Skin of body (tissue), 3 donors: ENCODE measurements at places on chromosomes 16 and 17. TPM values are rescaled to one million over a fixed set of nuclear protein-coding genes. Genes with fewer than 3 reads are reported as not detected.

The CD79B gene
- 2.2 TPM for total RNA-seq

- DNase-seq = no peak
These were observed 55.0 kb upstream of the ATP2A3 start for GRCh38 chr17:4019275-4019674.

The LIMD2 gene
- 9.5 TPM for total RNA-seq

The MYH1 gene
- 3.2 TPM for total RNA-seq

DNA sequence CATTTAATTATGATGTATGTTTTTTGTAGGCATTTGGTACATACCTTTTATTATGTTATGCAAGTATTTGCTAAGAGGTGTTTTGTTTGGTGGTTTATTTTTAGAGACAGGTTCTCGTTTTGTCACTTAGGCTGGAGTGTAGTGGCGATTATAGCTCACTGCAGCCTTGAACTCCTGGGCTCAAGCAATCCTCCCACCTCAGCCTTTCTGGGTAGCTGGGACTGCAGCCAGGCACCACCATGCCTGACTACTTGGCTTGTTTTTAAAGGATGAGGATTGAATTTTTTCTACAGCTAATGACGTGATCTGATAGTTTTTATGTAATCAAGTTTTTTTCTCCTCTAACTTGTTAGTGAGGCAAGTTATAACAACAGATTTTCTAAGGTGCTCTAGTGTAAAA is 199.6 kb downstream of the SPECC1 start:
- DNase-seq = no peak

DNA sequence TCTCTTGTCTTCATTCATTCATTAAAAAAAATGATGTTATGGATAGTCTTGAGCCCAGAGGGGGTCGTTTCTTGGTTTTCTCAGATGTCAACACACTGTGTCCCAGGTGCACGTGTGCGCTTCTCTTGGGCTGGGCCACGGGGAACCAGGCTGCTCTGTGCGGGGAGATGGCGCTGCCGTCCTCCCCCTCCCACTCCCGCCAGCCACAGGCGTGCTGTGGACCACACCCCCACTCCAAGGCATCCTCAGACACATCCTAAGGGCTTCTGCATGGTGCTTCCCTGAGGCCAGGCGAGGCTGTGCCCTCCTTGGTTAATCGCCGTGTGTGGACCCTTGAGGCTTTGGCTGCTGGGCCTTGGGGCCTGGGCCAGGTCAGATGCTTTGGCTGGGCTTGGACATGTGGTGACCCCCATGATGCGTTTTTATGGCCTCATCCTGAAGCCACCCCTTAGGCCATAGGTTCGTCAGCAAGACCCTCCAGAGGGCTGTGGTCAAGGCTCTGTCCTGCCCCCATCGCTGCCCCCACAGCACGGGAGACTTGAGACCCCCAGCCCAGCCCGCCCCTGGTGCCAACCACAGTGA is 245.7 kb upstream of the CIBAR2 start:
- DNase-seq = no peak

The CYBC1 gene
- total RNA-seq = 24.8 TPM

The PRSS53 gene
- 1.5 TPM for total RNA-seq

DNA sequence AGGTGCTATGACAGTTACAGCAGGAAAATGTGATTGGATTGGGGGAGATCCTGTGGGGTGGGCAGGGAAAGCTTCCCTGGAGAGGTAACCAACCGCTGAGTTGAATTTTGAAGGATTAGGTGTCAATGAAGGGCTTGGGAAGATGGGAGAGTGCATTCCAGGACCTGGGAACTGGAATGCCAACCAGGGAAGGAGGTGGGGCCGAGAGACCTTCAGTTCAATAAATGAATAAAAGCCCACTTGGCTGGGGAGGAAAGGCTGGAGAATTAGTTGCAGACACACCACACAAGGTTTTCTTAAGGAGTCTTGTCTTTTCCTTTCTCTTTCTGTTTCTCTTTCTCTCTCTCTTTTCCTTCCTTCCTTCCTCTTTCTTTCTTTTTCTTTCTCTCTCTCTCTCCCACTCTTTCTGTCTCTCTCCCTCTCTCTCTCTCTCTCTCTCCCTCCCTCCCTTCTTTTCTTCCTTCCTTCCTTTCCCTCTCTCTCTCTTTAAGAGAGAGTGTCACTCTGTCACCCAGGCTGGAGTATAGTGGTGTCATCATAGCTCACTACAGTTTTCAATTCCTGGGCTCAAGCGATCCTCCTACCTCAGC is 3.3 kb downstream of the USP43 start:
- no peak for DNase-seq

GRCh38 chr16:78993346-78993745 is 607.2 kb downstream of the MAF start:
- DNase-seq = no peak

DNA sequence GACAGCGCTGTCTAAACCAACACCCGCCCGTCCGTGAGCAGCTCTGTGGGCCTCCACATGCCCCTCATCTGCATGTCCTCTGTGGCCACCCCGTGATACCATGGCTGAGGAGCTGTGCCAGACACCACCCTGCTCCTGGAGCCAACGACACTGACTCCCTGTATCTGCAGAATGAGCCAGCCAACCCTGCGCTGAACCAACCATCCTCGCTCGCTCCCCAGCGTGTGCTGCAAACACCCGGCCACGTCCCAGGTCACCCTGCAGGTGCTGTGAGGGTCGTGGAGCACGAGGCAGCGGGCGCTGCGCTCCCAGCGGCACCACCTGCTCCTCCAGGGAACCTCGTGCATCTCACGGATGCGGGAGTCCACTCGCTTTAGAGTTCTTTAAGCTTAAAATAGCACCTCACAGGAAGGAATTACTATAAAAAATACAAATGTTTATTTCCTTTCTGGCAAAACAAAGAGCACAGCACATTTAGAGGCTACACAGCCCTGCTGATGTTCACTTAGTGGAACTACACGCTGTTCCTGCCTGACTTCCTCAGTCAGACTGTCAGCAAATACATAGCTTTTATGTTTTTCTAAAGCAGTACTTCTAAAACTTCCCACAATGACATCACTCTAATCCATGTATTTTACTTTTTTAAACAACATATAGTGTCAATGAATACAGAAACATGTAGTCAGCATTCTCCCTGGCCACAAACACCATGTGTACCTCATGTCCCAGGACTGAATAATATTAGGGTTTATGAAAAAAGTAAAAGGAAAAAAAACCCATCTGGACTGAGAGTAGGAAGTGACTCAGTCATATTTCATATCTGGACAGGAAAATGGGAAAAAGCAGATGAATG is 43.5 kb downstream of the MAP1LC3B start:
- DNase-seq = peak; percentile 60

DNA sequence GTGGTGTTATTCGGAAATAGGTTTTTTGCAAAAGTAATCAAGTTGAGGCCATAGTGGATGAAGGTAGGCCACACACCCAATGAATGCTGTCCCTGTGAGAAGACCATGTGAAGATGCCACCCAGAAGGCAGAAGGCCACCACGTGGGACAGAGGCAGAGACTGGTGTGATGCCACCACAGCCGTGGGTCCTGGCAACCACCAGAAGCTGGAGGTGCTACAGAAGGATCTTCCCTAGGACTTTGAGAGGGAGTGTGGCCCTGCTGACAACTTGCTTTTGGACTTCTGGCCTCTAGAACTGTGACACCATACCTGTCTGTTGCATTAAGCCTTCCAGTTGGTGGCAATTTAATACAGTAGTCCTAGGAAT is 49.3 kb downstream of the RMI2 start:
- DNase-seq = no peak

The TNP2 gene
- total RNA-seq = not detected

DNA sequence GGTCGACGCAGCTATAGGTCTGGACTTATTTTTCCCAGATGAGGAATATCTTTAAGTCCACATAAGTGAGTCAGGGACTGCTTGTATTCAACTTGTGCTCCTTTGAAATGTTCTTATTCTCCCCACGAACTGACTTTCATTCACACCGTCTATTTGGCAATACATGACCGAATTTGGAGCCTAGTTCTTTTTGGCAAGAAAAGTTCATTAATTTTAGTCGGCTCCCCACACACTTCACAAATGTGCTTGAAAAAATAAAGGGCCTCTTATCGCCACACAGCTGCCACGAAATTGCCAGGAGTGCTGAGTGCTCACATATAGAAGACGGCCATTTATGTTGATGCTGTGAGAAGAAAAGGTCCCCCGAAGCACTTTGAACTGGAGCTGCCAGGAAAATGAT is 152.6 kb downstream of the PRKCA start:
- no peak for DNase-seq

DNA sequence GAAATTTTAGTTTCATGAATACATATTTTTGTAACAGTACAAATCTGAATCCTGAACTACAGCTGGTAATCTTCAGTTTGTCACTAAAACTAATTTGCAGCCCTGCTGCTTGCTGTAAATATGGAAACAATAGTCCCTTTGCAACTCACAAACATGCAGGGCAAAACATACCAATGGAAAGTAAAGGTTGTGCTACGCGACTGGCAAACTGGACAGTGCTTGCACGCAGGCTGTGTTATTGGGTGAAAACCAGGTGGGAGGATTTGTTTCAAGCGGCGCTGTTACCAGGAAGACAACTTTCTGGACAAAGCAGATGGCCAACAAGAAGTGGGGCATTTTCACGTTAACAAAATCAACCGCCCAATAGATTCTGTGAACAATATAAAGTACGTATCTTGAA is 93.5 kb downstream of the CDYL2 start:
- no peak for DNase-seq

The RPH3AL gene
- total RNA-seq = 4.8 TPM

The B4GALNT2 gene
- total RNA-seq = 1.3 TPM

DNA sequence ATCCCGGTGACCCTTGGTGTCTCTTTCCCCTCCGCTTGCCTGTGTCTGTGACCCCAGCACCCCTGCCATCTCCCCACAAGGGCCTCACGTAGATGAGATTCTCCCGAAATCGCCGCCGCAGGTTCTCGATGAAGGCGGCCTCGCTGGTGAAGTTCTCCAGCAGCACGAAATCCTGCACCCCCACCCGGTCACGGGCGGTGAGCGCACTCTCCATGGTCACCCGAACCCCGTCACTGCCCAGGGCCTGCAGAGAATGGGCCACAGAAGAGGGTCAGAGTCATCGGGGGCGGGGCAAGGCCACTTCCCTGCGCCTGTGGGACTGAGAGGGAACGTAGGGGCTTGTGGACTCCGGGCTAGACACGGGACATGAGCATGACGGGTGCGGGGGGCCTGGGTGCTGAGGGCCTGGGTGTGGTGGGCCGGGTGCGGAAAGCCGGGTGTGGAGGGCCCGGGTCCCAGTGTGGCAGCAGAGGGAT is 8.4 kb downstream of the MYO1C start:
- DNase-seq = no peak

- DNase-seq = no peak
These were observed 155.9 kb downstream of the NTN1 start for GRCh38 chr17:9177212-9177611.

GRCh38 chr17:68200689-68201417 is 47.0 kb upstream of the AMZ2 start:
- no peak for DNase-seq

GRCh38 chr16:8776129-8776584 is 21.3 kb downstream of the TMEM186 start:
- DNase-seq = no peak

The TADA2A gene
- total RNA-seq = 25.5 TPM

The HSD3B7 gene
- 8.5 TPM for total RNA-seq

GRCh38 chr17:45127207-45127547 is 5.1 kb downstream of the PLCD3 start:
- no peak for DNase-seq

DNA sequence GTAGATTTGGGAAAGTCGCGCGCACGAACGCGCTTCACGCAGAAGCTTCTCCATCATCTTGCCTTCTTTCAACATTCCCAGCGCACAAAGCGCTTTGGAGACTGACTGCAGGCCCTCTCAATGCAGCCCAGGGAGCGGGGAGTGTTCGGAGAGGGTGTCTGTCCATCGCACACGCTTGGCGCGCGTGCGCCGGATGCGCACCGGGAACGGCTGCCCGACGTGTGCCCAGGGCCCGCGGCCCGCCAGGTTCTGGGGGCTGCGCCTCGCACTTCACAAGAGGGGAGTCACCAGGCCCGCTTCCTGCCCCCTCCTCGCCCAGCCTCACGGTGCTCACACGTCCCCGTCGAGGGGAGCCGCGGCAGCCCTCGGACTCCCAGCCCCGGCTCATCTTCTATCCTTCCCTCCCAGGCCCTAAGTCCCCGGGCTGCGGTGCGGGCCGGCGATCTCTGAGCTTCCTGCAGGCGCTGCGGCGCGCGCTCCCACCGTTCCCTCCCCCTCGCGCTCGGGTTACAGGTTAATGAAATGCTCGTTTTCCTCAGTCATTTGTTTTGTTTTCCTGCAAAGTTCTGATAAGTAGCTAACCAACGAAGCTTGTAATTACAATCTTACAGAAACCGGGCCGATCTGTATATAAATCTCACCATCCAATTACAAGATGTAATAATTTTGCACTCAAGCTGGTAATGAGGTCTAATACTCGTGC is 2.8 kb upstream of the IRX3 start:
- no peak for DNase-seq

- no peak for DNase-seq
These were observed 845 bp downstream of the SP2 start for GRCh38 chr17:47896672-47897490.

- no peak for DNase-seq
These were observed 833 bp downstream of the WSCD1 start for GRCh38 chr17:6070913-6071511.

DNA sequence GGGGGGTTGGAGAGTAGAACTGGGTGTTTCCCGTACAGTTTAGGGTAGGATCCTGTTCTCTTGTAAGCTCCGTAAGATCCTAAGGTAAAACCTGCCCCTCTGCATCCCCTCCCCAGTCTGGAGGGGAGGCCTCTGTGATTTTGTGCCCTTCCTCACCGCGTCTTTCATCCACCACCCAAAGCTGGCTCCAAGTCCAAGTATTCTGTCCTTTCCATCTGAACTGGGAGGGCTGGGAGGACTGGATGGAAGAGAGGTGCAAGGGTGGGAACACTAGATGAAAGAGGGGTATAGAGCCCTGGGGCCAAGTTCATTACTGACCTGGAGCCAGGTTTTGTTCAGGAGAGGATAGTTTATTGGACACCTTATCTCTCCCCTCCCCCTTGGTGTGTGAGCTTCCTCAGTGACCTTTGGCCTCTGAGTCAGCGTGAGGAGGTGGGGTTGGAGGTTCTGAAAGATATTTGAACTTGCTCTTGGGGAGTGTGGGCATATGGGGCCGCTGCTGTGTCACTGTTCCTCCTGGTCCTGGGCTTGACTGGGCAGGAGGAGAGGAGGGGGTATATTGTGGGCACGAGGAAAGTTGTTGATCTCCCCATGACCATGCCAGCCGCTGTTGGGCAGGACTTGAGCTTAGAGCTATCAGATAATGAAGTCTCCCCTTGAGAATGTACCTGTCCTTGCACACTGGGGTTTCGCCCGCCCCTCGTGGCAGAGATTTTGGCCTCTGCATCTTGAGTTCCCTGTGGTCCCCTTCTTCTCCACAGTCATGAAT is 1.6 kb downstream of the LASP1 start:
- no peak for DNase-seq

The CLEC3A gene
- not detected for total RNA-seq
